ENCODE measurements at places on chromosomes 7 and 10.

DNA sequence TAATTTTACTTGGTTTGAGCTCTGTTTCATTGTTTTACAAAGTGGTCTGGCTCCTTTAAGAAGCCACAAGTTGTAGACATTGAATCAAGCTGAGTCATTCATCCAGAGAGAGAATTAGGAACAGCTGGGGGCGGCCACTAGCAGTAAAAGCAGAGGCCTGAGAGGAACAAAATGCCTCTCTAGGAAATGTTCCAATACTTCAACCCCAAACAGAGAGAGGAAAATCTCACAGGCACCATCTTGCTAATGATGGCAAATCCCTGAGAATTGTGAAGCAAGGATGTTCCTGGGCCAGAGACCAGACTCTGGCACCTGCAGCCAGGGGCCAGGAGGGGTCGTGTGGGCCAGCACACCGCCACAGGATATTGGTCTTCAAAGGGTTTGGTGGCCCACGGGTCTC is 26.5 kb upstream of the TRIL start:
- DNase-seq, result no peak

GRCh38 chr10:119500821-119501220 is 41.7 kb downstream of the RGS10 start:
- no peak for DNase-seq

DNA sequence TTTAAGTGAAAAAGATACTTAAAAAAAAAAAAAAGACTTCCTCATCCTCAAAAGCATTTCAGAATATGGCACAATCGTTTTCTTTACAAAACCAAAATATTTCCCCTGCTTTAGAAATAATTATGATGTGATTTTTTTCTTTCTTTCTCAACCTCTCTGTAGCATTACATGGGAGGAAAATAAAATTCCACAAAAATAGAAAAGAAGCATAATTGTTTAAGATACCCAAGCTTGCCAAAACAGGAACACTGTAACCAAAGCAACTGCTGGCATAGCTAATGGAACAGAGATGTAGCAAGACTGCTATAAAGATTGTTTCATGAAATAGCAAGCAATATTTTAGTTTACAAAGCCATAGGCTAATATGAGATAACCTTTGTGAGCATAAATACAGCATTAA is 75.6 kb upstream of the GPR22 start:
- DNase-seq, result no peak

- DNase-seq, result no peak
Measured at GRCh38 chr7:19772841-19773760, at the start of gene TMEM196. TMEM196 (minus strand) TSS chr7:19773617; CDS start chr7:19772696, 921 bp downstream.

DNA sequence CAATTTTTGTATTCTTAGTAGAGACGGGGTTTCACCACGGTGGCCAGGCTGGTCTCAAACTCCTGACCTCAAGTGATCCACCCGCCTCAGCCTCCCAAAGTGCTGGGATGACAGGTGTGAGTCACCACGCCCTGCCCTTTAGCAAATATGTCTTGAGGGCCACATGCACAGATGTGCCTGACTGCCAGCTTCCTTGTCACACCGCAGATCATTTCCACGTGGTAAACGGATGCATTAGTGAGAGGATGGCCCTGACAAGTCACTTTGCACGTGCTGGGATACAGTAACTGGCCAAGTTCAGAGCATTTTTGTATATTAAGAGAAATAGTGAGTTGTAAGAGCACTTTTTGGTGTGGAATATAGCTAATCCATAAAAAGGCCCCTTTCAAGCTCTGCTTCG is 44.3 kb upstream of the FAM180A start:
- no peak for DNase-seq

- DNase-seq, result no peak
Measured at GRCh38 chr10:104581884-104582601, 59.0 kb upstream of the SORCS3 start.

DNA sequence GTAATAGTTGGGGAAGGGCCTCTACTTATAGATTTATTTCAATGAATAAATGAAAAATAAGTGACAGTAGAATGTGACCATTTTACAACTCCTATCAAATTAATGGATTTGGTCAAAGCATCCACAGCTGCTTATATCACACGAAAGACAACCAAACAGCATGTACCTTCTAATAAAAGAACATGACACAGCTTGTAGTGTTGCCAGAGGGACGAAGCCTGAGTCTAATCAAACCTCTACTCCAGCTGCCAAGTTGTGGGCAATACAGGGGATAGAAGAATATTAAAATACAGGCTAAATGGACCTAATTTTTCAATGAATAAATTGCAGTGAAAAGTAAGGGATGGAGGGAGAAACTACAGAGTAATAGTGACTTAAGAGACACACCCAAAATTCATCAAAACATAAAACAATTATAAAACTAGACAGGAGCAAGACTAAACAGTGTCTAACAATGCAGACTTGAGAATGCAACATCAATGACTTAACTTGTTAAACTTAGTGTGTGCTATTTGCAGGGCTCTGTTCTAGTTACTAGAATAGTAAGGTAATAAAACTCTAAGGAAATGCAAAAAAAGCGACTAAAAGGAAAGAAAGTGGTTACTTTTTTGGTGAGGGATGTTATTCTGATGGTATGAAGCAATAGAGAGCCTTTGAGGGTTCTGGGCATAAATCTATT is 853.8 kb downstream of the GRM8 start:
- no peak for DNase-seq

- no peak for DNase-seq
Measured at GRCh38 chr7:104034679-104035078, 45.2 kb upstream of the RELN start.

- DNase-seq, result no peak
Measured at GRCh38 chr7:46047581-46047980, 126.5 kb upstream of the IGFBP3 start.

DNA sequence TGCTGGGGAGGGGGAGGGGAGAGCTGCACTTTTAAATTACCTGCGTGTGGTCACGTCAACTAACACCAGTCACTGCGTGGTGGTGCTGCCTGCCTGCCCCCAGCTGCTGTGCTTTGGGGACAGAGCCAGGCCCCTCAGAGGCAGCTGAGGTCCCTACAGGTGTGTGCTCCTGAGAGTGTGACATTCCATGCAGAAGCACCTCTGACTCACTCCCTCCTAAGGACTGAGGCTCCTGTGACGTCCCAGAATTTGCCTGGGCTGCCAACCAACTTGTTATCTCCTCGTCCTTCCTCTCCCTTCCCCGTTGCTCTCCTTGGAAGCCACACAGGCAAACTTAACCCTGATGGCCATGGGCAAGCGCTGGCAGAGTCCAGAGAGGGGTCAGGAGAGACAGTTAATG is 563.0 kb downstream of the PARD3 start:
- DNase-seq, result no peak

DNA sequence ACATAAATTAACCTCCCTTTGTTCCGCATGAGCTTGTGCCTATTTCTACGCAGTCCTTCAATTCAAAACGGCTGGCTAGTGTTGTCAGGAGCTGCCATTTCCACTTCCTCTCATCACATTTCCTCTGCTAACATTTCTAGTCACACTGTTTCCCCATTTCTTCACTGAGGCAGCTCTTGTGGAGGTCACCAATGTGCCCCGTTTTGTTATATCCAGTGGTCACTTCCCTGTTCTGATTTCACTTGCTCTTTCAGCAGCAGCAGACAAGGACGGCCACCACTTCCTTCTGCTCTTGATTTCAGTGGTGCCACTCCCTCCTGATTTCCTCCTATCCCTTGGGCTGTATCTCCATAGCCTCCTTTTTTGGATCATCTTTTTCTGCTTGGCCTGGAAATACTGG is 64.8 kb upstream of the SEC61G start:
- DNase-seq, result no peak

DNA sequence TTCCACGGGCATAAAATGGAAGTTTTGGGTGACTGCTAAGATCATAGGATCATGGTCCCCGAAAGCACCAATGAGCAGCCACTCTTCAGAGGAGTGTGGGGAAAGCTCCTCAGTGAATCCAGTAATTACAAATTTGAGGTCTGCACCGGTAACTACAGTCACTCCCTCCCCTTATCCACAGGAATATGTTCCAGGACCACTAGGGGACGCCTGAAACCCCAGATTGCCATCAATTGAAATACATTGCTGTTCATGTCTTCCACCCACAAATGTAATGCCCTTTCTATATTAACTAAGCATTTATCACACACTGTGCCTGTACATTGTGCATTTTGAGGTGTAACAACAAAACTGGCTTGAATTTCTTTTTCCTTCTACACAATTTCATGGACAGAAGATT is 447.9 kb upstream of the PFKP start:
- DNase-seq, result peak; percentile 5

DNA sequence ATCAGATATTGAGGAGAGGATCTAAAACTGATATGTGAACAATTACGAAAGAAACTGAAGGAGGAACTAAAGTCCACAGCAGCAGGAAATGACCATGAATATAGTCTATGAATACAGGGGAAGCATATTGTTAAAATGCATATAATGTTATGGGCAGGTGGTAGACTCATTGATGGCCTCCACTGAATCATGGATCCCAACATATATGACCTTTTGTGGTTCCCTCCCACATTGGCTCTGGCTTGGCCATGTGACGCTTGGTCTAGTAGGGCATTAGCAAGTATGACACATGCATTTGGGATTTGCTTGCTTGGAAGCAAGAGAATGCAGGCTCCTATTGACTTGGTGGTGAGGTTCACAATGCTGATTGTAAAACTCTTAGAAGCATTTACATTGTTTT is 55.2 kb upstream of the RAB18 start:
- no peak for DNase-seq

DNA sequence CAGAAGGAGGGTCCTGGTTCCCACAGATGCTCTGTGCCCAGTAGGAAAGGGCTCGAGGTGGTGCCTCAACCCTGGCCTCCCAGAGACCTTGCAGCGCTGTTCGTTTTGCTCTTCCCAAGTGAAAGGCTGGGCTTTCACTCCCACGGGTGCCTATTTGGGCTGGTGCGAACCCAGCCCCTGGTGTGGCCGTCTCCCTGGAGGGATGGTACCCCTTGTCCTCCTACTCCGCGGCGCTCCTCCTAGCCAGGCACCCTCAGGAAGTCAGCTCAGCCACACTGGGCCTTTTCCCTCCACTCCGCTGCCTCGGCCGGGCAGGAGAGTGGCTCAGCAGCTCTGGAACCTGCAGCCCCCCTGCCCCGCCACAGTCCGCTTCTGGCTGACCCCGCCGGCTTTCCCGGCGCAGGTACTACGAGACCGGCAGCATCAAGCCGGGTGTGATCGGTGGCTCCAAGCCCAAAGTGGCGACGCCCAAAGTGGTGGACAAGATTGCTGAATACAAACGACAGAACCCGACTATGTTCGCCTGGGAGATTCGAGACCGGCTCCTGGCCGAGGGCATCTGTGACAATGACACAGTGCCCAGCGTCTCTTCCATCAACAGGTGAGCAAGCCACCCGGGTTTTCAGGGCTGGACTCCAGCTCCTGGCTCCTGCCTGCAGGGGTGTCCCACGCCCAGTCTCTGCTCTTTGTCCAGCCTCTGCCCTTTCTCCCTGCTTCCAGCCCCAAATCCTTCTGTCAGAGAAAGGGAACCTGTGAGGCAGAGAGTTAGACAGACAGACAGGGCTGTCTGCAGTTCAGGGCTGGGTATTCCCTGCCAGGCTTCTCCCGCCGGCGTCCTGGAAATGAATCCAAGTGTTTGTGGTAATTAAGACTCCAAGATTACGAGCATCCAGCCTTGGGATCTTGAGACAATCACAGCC is 5.2 kb downstream of the PAX2 start:
- no peak for DNase-seq

DNA sequence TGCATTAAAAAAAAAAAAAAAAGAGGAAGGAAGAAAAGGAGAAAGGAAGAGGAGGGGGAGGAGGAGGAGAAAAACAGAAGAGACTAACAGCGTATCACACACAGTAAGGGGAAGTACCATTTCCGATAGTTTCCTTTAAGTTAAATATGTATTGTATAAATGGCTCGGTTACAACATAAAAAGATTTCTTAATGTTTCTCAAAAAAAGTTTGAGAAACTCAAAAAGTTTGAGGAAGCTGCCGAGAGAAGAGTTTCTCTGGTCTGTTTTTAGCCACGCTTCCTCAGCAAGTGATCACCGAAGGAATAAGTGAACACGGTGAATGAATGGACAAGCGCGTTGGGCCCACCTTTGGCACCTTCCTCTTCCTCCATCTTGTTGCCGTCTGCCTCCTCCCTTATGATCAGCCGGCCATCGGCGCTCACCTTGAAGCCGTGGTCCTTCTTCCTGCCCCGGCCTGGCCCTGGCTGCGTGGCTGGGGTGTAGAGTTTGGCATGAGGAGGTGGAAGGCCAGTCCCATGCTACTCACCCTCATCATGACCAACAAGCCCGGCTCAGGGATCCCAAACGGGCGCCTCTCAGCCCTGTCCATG is 31.3 kb upstream of the FRAT2 start:
- DNase-seq, result no peak

DNA sequence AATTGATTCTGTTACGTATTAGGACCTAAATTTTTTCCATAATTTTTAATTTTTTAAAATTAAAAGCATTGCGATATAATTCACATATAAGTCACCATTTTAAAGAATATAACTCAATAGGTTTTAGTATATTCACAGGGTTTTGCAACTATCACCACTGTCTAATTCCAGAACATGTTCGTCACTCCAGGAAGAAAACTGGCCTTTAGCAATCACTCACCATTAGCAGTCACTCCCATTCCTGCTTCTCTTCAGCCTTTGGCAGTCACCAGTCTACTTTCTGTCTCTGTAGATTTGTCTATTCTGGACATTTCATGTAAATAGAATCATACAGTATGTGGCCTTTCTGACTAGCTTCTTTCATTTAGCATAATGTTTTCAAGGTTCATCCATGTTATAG is 176.5 kb downstream of the EXOC4 start:
- no peak for DNase-seq

GRCh38 chr10:96596422-96597407 is 9.9 kb upstream of the TM9SF3 start:
- no peak for DNase-seq

DNA sequence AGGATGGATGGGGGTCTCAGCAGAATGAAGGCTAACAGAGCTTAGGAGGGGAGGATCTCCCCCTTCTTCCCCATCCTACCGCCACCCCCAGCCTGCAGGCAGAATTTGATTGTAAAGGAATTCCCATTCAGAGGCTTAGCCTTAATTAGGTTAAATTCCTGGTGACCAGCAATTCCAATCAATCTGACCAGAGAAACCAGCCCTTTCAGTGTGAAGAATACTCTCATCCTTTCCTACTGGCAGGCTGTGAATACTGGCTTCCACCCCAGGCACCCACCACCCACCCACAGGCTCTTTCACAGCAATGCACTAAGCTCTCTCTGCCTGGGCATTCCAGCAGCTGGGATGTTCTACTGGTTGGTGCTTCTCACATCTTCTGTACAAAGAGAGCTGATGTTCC is 137.9 kb upstream of the LYZL1 start:
- DNase-seq, result no peak

GRCh38 chr10:78434886-78435285 is 401.2 kb downstream of the RPS24 start:
- DNase-seq, result no peak

DNA sequence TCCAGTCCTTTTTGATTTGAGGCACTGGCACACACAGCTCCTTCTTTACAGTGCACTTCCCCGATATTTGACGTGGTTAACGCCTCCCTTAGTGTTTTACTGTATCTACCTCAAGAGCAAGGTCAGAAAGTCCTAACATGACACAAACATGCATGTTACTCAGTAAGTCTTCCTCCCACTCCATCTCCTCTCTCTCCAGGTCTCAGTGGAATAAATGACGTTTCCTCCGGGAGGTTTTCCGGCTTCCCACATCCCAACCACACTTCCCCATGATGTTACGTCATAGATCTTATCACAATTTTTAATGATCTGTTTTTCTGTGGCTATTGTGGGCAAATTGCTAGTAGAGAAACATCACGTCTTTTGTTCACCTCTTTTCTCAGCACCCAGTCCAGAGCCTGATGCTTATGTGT is 165.7 kb downstream of the PTPN20 start:
- peak; percentile 19 for DNase-seq
